ENCODE measurements at places on chromosomes 2 and 18.

GRCh38 chr2:2932189-2932588, 445.4 kb downstream of the EIPR1 start:
- no peak for DNase-seq

GRCh38 chr2:11842336-11842735, 95.9 kb downstream of the LPIN1 start:
- DNase-seq = no peak

GRCh38 chr2:220703279-220703678, 868.8 kb downstream of the EPHA4 start:
- no peak for DNase-seq

DNA sequence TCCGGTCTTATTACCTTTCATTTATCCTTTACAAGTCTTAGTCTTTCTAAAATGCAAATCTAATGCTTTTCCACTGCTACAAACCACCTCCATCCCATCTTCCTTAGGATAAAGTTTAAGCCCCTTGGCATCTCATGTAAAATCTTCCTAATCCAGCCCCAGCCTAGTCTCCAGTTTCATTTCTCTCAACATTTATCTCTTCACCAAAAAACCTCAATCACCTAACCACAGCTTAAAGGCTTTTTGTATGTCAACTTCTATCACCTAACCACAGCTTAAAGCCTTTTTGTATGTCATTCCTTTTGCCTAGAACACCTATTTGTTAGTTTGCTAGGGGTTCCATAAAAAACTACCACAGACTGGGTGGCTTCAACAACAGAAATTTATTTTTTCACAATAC, 4.2 kb downstream of the TRAK2 start:
- no peak for DNase-seq

DNA sequence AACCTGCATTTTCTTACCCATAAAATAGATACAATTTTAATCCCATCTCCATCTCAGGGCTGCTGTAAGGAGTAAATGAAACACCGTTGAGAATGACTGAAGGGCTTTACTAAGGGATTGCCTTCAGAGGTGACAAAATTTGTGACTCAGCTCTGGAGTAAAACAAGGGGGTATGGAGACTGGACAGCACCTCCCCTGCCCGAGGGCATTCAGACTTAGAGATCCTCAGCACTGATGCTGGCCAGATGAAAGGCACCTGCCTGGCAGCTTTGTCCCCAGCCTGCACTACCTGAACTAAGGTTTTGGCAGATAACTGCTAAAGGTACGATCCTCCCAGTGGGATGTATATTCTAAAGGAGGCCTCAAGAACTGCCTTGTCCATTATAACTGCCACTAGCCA, 105.9 kb upstream of the STPG4 start:
- no peak for DNase-seq

GRCh38 chr2:64179582-64180321, 35.5 kb upstream of the PELI1 start:
- peak; percentile 32 for DNase-seq

DNA sequence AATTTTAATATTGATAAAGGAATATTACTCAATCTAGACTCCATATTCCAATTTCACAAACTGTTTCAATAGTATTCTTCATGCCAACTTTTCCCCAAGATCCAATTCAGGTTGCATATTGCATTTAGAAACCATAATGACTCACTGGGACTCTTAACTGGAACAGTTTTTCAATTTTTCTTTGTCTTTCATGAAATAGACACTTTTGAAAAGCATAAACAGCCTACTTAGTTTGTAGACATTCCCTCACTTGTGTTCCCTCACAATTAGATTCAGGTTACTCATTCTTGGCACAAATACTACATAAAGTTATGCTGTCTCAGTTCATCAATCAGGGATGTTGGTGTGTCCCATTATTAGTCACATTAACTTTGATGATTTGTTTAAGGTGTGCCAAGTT, 1768.4 kb upstream of the PIK3C3 start:
- DNase-seq = no peak

DNA sequence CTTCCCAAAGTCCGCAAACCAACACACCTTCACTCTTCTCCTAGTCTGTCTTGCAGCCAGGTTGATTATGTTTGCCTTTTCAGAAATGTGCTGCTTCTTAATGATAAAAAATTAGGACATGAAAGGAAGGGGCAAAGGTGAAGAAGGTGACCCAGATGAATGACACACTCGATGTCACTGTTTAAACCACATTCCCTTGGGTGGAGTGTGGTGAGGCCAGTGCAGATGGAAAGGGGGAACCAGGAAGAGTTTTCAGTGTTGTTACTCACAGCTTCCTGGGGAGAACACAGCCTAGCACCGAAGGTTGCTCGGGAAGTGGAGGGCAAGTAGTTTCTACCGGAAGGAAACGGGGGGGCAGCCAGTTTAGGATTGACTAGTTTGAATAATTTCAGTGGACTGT, 57.2 kb upstream of the BOD1L2 start:
- DNase-seq = no peak

GRCh38 chr2:212997526-212998020, 153.8 kb downstream of the IKZF2 start:
- no peak for DNase-seq

DNA sequence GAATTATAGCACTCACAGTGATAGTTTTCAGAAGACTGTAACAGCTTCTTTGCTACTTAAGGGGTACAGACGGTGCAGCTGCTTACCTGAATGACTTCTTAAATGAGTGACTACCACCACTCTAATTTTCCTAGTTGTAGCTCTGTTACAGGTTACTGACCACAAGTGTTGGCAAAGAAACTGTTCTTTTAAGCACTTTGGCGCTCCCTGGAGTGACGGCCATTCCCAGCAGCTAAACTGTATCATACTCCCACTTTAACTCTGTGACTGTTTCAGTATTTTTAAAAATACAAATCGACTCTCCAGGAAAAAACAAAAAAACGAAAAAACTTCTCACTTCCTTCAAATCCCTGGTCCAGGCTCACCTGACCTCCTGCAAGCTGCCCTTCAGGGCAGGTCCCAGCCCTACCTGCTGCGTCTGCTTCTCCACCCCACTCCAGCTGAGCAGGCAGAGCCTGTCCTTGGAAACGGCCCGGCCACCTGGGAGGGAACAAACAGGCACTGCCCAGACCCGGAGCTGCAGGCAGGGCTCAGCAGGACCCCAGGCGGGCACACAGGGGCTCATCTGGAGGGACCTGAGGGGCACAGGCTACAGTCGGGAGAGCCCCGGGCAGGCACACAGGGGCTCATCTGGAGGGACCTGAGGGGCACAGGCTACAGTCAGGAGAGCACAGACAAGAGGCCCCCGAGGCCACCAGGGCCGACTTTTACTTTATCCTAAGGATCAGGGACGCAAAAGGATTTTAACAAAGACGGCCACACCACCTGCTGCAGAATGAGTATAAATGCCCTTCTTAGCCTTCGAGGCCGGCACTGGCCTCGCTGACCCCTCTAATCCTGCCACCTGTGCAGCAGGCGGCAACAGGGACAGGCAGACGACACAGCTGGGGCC, 24.5 kb downstream of the SLC66A2 start:
- DNase-seq = no peak

DNA sequence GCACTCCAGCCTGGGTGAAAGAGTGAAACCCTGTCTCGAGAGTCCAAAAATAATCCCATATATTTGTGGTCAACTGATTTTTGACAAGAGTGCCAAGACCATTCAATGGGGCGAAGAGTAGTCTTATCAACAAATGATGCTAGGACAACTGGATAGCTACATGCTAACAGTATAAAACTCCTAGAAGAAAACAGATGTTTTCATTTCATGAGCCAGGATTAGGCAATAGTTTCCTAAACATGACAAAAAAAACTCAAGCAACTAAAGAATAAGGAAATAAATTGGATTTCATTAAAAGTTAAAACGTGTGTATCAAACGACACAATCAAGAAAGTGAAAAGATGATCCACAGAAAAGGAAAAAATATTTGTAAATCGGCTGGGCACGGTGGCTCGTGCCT, 6.3 kb downstream of the LIMS2 start:
- DNase-seq = no peak

- DNase-seq = no peak
Observed at GRCh38 chr2:86335865-86336674, 1.4 kb downstream of the REEP1 start.

DNA sequence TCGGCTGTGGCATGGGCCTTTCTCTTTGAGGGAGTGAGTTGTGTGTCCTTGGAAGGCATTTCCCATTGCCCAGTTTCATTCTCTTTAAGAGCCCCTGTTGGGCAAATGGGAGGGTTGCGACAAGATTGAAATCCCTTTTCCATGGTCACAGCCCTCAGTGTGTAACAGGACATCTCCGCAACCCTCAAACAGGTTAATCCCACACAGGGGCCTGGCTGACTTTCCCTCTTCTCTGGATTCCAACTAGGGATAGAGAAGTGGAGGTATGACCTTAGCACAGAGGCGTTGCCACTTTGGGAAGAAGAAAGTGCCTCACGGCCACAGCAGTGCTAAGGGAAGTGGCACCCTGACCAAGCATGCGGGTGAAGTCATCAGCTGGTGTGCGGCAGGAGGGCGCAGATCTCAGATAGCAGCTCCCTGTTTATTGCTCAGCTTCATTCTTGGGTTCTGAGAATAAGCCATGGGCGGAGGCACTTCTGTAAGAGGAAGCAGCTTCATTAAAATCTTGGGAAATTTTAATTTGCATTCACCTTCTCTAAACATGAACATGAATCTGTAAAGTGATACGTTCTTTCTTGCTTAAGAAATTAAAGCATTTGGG, 256.5 kb downstream of the GBX2 start:
- no peak for DNase-seq

- DNase-seq = no peak
Observed at GRCh38 chr18:77223221-77223639, 26.4 kb upstream of the GALR1 start.

- DNase-seq = no peak
Observed at GRCh38 chr2:201008296-201008829, 44.9 kb upstream of the ORC2 start.

DNA sequence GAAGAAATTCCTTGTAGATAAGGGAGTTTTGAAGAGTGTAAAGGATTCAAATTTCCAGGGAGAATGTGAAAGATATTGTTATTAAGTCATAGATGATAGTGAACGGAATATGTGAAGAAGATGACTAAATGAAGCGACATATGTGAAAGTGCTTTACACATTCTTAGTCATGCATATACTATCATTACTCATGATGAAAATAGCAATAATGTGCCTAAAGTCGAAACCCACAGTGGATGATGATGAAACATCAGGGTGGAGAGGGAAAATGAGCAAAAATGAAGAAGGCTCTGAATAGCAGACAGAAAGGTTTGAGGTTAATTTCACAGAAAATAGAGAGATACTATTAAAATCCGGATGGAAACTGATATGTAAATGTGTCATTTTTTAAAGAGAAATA, 1237.1 kb downstream of the LRP1B start:
- peak; percentile 89 for DNase-seq

- peak; percentile 68 for DNase-seq
Observed at GRCh38 chr18:73636355-73636754, 511.3 kb downstream of the FBXO15 start.

DNA sequence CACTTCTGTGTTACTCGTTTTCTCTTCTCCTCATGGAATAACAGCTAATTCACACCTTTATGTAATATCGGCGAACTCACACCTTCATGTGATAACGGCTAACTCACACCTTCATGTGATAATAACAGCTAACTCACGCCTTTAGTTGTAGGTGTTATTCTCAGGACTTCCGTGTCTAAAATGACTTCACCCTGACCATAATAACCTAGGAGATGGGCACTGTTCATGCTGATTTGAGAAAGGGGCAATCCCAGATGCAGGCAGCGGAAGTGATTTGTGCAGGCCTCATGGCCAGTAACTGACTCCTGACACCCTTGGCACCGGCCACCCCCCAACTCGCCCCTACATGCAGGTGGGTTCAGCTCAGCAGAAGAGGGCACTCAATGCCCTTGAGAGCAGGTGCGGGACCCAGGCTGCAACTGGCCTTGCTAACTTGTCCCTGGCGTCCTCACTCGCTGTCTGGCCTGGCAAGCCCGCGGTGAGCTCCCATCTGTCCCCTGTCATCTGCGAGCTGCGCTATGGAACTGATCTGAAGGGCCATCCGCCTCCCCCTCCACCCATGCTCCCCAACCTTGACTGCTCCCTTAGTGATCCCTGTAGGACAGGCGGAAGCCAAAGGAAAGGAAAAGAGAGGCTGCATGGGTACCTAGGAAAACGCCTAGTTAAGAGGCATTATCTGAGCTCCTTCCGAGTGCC, 42.6 kb upstream of the MTCL1 start:
- no peak for DNase-seq

DNA sequence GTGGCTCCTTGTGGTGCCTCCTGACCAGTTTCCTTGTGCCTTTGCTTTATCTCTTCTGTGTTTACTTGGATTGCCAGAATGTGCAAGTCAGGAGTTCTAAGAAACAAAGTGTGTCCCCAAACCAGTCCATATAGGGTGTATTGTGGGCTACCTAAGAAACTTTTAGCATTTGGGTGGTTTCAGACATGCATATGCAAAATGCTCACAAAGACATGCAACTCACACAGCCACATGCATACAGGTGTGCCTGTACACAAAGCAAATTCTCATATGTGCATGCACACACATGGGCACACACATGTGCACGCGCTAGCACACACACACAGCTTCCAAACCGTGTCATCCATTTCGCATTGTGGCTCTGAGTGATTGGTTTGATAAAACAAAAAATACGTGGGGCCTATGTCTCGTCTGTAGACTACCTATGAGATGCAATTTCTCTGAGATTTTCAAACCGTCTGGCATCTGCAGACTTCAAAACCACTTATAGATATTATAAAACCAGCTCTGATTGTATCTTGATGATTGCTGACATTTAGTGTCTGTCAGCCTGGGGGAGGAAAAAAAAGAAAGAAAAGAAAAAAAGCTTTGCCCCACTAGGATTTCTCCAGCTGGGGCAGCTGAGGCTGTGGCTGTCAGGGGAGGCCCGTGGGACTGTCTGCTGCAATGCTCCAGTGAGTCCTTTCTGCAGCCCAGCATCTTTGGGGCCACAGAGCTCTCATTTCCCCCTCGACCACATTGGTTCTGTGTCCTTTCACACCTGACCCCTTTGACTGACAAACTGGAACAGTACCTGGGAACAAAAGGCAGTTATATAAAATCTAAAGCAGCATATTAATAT, 556.1 kb downstream of the CMPK2 start:
- no peak for DNase-seq

- DNase-seq = no peak
Observed at GRCh38 chr2:68009526-68009925, 53.3 kb downstream of the C1D start.
